ENCODE measurements at places on chromosomes 1 and 21.

GRCh38 chr1:53811414-53811851 lies 26.7 kb downstream of the NDC1 start:
- no peak for DNase-seq

DNA sequence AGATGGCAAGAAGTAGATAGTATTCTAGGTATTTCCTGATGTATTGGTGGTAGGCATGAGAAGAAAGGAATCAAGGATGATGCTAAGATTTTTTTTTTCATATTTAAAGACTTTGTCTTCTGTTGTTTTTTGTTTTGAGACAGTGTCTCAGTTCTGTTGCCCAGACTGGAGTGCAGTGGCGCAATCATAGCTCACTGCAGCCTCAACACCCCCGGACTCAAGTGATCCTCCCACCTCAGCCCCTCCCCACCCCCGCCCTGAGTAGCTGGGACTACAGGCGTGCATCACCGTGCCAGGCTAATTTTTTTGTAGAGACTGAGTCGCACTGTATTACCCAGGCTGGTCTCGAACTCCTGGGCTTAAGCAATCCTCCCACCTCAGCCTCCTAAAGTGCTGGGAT lies 2.8 kb upstream of the CAPZB start:
- DNase-seq, result no peak

- peak; percentile 24 for DNase-seq
Observed at GRCh38 chr1:163561580-163562295, 240.0 kb downstream of the NUF2 start.

- no peak for DNase-seq
Observed at GRCh38 chr1:56297904-56298303, 281.5 kb downstream of the PLPP3 start.

GRCh38 chr1:112698366-112699310 lies 8.3 kb downstream of the RHOC start:
- no peak for DNase-seq

DNA sequence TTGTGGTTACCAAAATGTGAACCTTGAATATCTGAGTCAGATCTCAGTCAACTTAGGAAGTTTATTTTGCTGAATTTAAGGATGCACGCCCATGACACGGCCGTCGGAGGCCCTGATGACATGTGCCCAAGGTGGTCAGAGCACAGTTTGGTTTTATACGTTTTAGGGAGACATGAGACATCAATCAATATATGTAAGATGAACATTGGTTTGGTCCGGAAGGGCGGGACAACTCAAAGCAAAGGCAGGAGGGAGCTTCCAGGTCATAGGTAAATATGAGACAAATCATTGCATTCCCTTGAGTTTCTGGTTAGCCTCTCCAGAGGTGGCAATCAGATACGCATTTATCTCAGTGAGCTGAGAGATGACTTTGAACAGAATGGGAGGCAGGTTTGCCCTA lies 1.0 kb upstream of the PRMT2 start:
- DNase-seq, result peak; percentile 15

- DNase-seq, result no peak
Observed at GRCh38 chr1:44223187-44223610, 9.9 kb downstream of the DMAP1 start.

DNA sequence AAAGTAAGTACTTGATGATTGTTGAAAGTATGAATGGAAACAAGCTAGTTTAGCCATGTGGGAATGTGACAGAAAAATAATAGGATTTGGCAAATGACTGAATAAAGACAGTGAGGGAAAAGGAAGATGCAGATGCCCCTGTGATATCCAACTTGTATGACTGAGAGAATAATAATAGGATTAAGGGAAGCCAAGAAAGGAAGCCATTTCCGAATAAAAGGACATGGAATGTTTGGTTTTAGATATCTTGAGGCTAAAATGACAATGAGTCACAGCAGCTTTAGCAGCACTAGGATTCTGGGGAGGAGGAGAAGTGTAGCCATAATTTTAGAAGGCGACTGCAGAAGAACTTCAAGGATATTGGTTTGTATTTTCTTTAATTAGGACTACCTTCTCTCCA lies 109.2 kb downstream of the TTLL7 start:
- no peak for DNase-seq

- DNase-seq, result no peak
Observed at GRCh38 chr1:91900562-91900961, 14.6 kb upstream of the TGFBR3 start.

- no peak for DNase-seq
Observed at GRCh38 chr1:208182880-208183645, 61.1 kb downstream of the PLXNA2 start.

DNA sequence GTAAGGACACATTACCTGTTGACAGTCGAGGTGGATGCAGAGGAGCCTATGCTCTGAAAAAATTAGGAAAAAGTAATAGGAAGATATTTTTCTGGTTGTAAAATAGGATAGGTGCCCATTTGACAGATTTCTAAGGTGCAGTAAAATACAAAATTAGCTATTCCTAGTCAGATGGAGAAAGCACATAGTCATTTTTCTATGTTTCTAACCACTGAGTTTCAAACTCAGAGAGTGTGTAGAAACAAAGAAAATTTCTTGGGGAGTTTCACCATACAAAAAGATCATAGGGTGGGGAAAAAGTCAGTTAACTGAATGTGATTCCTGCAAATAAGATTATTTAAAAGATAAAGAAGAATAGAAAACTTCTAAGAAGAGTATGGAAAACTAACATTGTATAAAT lies 666.9 kb downstream of the KCNT2 start:
- DNase-seq, result no peak

DNA sequence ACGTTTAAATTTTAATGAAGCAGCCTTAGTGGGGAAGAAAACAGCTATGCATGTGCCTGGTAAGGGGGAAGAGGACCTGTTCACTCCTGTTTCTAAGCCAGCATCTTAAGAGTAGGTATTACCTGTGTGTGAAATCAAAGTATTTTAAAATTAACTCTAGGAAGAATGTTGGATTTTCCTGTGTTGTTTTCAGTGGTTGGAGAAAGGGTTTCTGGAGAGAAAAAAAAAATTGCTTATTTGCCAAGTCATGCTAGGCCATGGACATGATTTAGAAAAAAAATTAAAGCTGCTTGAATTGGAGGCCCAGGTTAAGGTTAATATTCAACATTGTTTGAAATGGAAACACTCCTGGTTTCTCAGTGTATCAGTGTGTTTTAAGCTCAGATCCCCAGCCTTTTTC lies 42.9 kb upstream of the DNAJC6 start:
- DNase-seq, result no peak

DNA sequence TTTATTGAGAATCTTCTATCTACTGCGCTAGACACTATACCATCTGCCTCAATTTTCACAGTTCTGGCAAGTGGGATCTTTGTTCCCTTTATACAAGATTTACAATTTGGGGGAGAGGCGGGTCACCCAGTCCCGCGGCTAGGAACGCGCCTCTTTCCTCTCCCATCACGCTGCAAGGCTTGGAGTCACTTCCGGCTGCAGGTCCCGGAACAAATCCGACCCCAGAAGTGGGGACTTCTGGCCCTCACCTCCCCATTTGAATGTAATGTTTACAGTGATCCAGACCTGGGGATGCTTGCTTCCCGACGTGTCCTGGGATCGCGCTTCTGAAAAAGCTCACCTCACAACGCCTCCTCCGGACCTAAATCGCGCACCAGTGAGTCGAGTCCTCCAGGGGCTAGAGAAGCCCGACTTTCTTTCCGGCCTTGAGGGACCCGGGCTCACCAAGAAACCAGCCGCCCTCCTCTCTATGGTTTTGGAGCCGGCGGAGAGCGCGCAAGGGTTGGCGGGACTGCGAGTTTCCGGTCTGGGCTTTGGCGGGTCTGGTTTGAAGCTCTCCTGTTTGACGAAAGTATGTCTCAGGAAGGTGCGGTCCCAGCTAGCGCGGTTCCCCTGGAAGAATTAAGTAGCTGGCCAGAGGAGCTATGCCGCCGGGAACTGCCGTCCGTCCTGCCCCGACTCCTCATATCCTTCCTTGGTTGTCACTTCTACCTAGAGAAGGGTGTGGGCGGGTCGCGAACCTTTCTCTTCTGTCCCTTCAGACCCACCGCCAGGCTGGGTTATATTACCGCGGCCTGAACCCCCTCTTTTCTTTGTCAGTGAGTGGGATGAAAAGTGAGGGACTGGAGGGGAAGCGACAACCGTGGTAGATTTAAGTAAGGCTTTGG lies at the start of gene METTL18:
METTL18 (minus strand) TSS at position 378 of the 887 bp plus-strand sequence. CDS start 1,212 bp downstream, outside the sequence.
- peak; percentile 91 for DNase-seq

GRCh38 chr1:162561616-162562469 lies at the start of gene UAP1:
Gene UAP1, plus strand, starts transcription at chr1:162561722. Its CDS starts 4,347 bp downstream, at chr1:162566069.
- DNase-seq, result no peak

GRCh38 chr1:160354388-160354985 lies 11.3 kb downstream of the NCSTN start:
- DNase-seq, result peak; percentile 8

DNA sequence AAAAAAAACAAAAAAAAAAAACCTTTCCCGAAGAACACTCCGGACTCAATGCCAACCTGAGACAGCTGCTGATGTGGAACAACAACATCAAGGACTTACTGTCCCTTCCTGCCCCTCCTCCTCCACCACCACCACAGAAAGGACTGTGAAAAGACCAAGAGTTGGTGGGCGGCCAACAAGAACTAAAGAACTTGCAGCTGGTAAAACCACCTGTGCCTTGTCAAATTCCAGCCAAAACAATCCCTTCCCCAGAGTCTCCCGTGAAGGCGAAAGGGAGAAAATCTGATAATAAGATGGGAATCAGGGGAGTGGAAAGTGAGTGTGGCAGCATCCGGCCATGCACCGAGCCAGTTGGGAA lies 88.9 kb downstream of the PROX1 start:
- no peak for DNase-seq

DNA sequence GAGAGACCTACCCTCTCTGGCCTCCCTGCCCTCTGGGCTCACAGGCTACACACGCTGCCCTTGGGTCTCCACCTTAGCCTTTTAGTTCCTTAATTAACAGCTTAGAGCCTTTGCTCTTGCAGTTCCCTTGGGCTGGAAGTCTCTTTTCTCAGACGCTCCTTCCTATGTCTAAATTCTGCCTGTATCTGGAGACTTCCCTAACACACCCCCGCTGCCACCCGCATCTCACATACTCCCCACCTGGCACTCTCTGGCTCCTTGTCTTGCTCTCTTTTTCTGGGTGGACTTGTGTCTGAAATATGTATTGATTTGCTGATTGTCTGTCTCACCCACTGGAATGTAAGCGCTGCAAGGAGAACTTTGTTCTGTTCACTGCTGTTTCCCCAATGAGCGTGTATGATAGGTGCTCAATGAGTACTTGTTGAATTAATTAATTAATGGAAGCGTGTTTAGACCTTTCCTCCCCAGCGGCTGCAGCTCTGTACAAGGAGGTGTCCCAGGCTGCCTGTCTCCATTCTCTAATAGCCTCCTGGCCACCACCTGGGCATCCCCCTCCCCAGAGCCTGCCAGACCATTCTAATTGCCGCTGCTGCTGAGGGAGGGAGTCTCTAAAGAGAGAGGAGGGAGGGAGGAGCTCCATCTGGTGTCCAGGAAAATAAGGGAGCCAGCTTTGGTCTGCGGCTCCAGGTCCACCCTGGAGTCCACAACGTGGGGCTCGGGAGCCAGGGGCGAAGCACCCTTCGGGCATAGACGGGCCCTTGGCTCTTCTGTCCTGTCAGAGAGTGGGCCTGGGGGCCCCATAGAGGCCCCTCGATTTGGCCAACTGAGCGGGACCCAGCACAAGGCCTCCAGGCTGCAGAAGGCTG lies 95.4 kb downstream of the RNF220 start:
- DNase-seq, result peak; percentile 75

DNA sequence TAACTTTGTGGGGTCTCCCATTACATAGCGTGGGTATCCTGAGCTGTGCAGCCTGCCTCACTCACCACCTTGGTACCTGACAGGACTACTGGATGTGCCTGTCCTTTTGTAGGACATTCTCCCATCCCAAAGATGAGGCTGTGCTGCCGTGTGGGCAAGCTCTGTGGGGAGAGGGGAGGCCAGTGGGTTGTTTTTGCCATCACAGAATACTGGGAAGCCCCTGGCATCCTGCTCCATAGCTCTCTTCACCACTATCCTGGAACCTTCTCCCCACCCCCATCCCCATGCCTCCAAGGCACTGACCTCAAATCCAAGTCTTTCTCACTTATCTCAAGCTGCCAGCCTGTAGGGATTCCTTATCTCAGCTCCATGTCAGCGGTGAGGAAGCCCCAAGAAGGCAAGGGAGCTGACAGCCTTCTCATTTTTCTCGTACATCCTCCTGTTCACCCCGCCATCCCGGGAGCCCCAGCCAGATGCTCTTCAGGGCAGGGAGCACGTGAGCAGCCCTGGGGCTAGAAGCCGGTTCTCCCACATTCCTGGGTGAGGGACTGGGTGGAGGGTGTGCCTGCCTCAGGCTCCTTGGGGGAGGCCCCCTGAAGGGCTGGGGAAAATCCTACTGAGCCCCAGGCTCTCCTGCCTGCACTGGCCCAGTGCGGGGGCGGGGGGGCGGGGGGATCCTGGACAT lies 2.4 kb upstream of the ELF3 start:
- DNase-seq, result no peak

GRCh38 chr1:65177457-65177856 lies 29.5 kb downstream of the AK4 start:
- no peak for DNase-seq

GRCh38 chr1:113768916-113769600 lies 9.8 kb upstream of the PHTF1 start:
- DNase-seq, result no peak

DNA sequence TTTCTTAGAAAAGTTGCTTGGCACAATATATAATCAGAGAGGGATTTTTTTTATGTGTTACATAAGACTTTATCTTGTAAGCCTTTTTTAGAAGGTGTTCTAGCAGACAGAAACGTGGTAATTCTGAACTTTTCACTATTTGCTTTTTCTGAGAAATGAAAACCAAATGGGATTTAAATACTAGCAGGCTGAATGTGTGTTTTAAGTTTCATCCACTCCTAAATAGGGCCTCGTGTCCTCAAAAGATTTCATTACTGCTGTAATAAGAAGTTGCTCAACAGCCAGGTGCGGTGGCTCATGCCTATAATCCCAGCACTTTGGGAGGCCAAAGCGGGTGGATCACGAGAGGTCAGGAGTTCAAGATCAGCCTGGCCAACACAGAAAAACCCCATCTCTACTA lies 44.7 kb upstream of the FMO2 start:
- DNase-seq, result no peak

- no peak for DNase-seq
Observed at GRCh38 chr1:9426291-9426711, 113.0 kb upstream of the SLC25A33 start.

- DNase-seq, result no peak
Observed at GRCh38 chr1:25671929-25672328, 55.3 kb downstream of the MAN1C1 start.

DNA sequence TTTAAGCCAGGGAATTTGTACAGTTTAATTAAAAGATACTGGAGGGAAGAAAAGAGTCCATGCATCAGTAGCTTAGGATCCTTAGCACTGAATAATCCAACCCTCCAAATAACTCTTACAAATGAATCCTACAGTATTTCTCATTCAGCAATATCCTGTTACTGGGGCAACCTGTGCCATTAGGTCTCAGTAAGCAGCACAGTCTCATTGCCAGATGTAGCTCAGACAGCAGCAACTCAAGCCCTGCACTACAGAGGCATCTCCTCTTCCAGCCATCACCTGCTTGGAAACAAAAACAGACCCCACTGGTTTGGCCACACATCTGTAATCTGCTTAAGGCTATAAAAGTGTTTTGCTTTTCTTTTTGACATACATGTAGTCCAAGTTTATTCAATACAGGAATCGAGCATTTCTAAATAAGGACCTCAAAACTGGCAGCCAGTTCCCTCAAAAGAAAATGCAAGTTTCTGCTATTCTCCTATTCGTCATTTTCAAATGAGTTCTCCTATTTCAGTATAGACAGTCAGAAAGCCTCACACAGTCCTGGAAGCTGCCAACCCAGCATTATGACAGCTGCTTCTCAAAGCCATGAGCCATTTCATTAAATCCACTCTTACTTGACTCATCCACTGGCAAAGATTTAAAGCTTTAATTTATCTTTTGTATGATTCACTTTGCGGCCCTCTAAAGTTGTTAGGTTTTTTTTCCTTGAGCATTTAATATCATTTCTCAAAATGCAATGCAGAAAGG lies 129.0 kb downstream of the APP start:
- no peak for DNase-seq
